Putamen (tissue), 1 donor: ENCODE measurements at places on chromosomes 2 and 18.
A peak's percentile ranks its signal among the peaks of the same experiment; 100 is the strongest.

- DNase-seq, result no peak
Measured at GRCh38 chr18:49019446-49020045, 68.8 kb upstream of the SMAD7 start.

- DNase-seq, result no peak
Measured at GRCh38 chr2:203341741-203342310, 13.6 kb downstream of the ABI2 start.

- DNase-seq, result peak; percentile 69
Measured at GRCh38 chr2:229634601-229635370, 79.6 kb downstream of the DNER start.

DNA sequence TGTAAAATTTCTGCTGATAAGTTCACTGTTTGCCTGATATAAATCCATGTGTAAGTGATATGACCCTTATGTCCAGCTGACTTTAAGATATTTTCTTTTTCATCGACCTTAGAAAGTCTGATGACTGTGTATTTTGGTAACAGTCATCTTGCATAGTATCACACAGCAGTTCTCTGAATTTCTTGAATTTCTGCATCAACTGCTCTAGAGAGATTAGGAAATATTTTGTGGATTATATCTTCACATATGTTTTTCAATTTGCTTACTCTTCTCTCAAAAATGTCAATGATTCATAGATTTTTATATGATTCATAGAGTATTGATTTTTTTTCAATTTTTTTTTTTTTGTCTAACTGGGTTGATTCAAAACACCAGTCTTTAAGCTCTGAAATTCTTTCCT lies 945.3 kb downstream of the TRIB2 start:
- DNase-seq, result no peak

DNA sequence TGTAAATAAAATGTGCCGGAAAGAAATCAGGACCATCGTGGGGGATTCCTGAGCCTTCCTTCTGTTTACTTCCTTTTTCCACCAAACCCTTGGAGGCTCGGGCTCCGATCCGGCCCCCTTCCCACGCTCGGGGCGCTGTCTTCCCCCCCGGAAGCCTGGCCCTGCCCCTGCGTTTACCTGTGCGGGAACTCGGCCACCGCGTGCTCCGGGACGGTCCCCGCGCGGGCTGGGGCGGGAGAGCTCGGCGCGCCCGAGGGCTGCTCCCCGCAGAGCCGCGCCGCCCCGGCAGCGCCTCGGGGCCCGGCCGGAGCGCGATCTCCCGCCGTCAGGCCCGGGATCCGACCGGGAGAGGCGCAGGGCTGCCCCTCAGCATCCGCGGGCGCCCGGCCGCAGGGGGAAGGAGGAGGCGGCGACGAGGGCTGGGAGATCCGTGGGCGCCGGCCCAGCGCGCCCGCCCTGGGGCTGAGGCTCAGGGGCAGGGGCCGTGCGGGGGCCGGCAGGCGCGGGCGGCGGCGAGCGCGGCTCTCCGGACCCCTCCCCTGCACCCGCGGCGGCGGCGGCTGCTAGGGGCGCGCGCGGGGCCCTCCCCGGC lies 435 bp downstream of the ADCY3 start:
- no peak for DNase-seq

- DNase-seq, result peak; percentile 45
Measured at GRCh38 chr2:233289648-233290047, 18.0 kb upstream of the SAG start.

- peak; percentile 1 for DNase-seq
Measured at GRCh38 chr2:206642075-206643025, at the start of gene FAM237A. Gene FAM237A, plus strand, starts transcription at chr2:206642487. Its CDS starts 1,750 bp downstream, at chr2:206644237.

GRCh38 chr2:18046558-18047212 lies 168.2 kb downstream of the KCNS3 start:
- DNase-seq, result no peak

DNA sequence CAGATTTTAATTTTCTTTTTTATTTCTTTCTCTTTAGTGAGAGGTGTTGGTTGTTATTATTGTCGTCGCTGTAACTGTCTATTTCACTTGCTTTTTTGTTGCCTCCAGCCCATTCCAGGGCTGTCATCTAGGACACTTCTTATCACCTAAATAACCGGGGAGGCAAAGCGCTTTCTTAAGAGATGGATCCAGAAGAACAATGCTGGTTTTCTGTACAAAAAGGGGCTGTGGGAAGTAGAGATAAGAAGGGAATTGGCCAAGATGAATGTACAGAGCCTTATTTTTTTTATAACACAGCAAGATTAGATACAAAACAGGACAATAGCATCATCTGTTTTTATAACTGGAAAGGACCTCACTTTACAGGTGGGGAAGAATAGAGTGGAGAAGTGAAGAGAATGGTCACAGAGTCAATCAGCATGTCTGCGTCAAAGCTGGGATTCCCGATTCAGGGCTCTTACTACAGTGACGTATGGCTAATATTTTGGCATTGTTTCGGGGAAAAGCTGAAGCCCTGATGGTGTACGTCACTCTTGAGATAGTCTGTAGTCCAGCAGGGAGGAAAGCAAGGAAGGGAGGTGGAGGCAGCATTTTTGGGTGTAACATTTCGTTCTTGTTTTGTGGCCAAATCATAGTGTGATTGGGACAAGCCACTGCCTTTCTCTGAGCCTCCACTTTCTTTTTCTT lies 23.2 kb downstream of the IL1B start:
- DNase-seq, result no peak

- no peak for DNase-seq
Measured at GRCh38 chr2:2729246-2729645, 398.2 kb upstream of the MYT1L start.

DNA sequence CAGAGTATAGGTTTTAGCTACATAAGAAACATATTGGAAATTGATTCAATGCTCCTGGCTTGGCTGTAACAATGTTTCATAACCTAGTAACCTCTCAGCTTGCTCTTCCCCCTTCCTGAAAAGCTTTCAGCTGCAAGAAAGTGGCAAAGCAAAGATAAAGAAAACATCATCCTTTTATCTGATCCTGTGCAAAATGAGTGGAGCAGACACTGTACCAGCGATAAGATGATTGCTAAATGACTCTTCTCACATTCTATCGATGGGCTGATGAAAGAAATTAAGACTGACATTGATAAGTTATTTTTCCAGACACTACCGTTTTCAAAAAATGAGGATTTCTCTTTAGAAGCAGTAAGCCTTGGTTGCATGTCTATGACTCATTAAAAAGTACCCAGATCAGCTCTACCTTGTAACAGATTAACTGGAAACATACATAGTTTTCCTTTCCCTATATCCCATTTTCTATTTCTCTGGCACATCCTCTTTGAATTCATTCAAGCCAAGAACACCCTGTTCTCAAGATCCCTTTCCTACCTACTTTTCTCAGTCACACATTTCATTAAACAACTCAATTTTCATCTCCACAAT lies 87.1 kb upstream of the LYPD1 start:
- DNase-seq, result no peak

- no peak for DNase-seq
Measured at GRCh38 chr2:108154366-108155061, 85.3 kb upstream of the SULT1C3 start.

DNA sequence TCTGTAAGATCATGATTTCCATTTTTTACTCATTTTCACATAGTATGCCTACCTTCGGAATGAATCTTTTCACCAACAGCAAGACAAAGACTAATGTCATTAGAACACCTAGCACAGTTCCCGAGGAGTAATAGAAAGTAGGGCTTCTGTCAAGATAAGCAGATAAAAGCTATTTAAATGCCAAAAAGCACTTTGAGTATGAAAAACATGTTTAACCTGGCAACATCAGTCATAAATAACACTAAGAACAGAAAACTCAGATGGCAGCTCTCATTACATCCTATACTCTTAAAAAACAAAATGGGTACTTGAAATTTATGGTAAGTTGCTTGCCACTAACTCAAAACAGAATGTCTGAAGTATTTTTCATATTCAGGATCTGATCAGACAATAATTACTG lies 17.1 kb downstream of the NEMP2 start:
- no peak for DNase-seq

DNA sequence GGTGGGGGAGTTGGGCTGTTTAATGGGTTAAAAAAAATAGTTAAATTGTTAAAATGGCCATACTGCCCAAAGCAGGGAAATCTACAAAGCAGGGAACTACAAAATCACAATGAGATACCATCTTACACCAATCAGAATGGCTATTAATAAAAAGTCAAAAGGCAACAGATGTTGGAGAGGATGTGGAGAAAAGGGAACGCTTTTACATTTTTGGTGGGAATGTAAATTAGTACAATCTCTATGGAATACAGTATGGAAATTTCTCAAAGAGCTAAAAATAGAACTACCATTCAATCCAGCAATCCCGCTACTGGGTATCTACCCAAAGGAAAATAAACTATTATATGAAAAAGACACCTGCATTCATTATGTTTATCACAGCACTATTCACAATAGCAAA lies 27.1 kb downstream of the CLHC1 start:
- DNase-seq, result no peak

- DNase-seq, result no peak
Measured at GRCh38 chr2:20393986-20394385, 43.3 kb upstream of the PUM2 start.

- no peak for DNase-seq
Measured at GRCh38 chr2:69514406-69514805, 77.2 kb upstream of the NFU1 start.
